CD8-positive, alpha-beta memory T cell (primary cell): ENCODE measurements at places on chromosomes 4 and X. TPM values are rescaled to one million over a fixed set of nuclear protein-coding genes. Genes with fewer than 3 reads are reported as not detected.

GAGE1 gene
- not detected for total RNA-seq

GRXCR1 gene
- not detected for total RNA-seq

DNA sequence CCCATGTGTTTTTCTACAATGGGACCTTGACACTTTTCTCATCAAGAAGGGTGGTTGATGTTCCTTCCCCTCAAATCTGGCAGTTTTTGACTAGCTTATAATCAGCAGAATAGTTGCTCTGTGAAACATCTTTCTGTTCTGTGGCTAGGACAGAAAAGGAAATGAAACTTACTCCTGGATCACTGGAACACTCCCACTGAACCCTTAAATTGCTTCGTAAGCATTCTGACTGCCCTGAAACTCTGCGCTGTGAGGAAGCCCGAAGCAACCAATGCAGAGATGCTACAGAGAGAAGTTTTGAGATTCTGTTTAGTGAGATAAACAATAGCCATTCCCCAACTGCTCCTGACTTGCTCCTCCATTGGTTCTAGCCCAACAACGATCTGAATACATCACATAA lies 602.2 kb downstream of the CENPC start:
- no peak for DNase-seq

- no peak for DNase-seq
Observed at GRCh38 chr4:113317523-113317922, 268.1 kb downstream of the ANK2 start.

GRCh38 chr4:113336556-113336955 lies 287.1 kb downstream of the ANK2 start:
- no peak for DNase-seq

DNA sequence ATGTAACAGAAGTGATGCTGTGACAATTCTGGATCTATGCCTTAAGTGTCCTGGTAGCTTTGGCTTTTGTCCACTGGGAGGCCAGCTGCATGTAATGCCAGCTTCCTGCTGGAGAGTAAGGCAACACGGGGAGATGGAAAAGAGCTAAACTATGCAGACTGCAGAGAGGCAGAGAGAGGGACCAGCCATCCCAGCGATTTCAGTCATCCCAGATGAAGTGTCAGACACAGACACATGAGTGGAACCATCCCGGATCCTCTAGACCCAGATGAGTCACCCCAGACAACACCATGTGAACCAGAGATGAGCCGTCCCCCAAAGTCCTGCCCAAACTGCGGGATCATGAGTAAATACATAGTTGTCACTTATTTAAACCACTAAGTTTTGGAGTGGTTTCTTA lies 14.6 kb downstream of the SRPX start:
- no peak for DNase-seq

GRCh38 chr4:89511776-89512175 lies 204.2 kb upstream of the GPRIN3 start:
- DNase-seq, result no peak
